Cerebellar nuclear complex (tissue), 1 donor: ENCODE measurements at places on chromosomes 6 and 20.

- DNase-seq: no peak
These were observed 277.6 kb downstream of the CLIC5 start for GRCh38 chr6:45738057-45738455.

DNA sequence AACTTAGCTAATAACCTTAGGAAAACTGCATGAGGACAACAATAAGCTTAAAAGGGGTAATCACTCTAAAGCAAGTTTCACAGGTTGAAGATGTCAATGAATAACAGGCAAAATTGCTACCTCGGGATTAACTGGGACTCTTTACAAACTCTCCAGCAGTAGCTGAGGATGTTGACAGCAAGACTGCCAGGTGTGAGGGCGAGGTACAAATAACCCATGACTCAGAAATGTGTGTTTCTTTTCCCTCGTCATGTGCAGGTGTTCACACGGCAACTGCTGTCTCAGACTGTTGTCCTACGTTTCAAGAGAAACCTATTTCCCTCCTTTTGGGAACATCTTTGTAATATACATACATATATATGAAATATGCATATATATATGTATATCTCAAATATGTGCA, 15.9 kb downstream of the BCAS1 start:
- DNase-seq: no peak

GRCh38 chr20:17795501-17796071, 95.8 kb downstream of the BANF2 start:
- no peak for DNase-seq

DNA sequence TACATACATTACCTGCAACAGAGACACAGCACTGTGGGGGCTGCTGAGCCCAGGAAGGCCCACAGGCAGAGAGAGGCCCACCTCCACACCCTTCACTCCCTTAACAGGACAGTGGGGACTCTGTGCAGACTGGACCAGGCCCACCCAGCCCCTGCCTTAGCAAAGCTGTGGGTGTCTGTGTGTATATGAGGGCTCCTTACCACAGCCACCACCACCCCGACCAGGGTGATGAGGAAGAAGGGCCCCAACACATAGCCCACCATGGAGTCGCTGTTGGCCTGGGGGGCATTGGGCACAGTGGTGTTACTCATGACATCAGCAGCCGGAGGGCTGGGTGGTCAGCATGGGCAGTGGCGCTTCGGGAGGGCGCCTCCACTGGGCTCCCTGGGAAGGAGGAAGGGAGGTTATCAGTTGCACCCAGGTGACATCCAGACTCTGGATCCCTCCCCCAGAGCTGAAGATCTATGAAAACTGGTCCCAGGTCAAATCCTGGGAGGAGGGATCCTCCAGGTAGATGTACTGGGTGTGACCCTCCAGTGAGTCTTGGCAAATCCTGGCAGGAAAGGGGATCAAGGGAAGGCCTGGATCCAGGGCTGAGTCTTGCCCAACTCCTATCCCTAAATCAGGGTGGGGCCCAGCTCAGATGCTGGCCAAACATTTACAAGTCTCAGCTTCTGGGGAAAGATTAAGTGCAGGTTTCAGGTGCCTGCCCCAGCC, 1.2 kb downstream of the SMIM29 start:
- no peak for DNase-seq

DNA sequence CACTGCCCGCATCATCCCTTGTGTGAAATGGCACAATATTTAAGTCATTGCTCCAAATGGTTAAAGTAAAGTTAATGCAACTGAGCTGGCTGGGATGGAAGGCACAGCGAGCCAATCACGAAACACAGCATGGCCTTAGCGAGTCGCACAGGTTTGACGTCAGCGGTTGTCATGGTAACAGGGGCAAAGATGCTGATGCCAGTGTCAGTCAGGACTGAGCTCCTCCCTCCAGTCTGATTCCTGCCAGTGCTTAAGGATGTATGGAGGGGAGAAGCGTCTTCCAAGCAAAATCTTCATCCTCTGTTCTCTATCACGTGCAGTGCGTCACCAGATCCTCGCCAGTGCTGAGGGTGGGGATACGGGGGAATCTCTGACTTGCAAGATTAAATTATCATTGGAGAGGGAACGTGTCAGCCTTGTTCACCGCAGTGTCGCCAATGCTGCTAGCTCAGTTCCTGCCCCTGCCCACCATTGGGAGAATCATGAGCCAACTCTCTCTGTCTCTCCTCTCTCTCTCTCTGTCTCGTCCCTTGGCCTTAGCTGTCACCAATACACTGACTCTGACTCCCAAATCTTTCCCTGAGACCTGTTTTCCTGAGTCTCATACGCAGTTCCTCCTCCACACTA, 24.5 kb downstream of the TSPYL4 start:
- DNase-seq: peak; percentile 93

- no peak for DNase-seq
These were observed 66.9 kb upstream of the BHLHE23 start for GRCh38 chr20:63073738-63074065.

GRCh38 chr6:157975456-157975855, 6.2 kb upstream of the SYNJ2 start:
- DNase-seq: no peak
